ENCODE measurements at places on chromosomes 16 and 17.

DNA sequence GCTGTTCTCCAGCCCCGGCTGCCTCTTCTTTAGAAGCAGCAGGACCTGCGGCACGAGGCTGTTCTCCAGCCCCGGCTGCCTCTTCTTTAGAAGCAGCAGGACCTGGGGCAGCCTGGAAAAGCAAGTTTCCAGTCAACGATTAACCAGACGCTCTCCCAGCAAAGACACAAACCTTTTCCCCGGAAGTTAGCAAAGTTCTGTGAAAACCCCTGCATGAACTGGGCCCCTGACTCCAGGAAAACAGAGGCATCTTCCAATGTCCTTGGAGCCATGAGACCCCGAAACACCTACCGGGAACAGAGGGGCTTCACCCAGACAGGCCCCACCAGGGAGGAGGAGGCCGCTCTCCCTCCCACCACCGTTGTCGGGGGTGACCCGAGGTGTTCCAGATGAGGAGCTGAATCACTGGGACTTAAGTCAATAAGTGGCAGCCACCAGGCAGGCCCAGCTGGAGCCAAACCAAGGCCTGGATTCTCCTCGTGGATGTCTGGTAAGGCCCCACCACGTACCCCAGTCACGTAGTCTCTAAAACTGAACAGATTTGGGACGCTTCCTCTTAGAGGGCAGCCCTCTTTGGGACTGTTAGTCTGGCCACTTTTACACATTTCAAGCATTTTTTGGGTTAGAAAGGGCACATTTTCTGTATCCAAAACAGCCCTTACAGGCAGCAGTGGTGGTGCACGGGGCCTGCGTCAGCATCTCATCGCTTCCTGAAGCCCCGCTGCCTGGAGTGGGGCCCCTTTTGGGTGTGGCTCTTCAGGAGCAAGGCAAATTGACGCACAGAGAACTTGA is at the start of gene RPH3AL:
TSS of gene RPH3AL (minus strand) at position 387 of the 792 bp plus-strand sequence. CDS start 25,264 bp downstream, outside the sequence.
- no peak for DNase-seq

DNA sequence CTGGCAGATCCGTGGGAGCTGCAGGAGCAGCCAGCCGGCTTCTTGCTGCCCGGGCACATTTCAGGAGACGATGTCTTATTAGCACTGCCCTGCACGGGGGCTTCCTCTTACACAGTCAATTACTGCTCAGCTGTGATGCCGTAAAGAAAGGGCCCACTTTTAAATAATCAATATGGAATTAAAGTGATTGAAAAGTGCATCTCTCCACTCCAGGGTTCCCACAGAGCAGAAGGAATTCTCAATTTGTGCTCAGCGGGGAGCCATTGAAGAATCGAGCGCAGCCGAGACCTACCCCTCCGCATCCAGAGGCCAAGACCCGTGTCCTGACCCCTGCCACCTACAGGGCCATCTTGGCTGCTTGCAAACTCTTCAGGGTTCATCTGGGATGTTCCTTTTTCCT is 399.4 kb upstream of the C16orf82 start:
- no peak for DNase-seq

- no peak for DNase-seq
These were observed 95.1 kb upstream of the ZFHX3 start for GRCh38 chr16:73143002-73143401.

DNA sequence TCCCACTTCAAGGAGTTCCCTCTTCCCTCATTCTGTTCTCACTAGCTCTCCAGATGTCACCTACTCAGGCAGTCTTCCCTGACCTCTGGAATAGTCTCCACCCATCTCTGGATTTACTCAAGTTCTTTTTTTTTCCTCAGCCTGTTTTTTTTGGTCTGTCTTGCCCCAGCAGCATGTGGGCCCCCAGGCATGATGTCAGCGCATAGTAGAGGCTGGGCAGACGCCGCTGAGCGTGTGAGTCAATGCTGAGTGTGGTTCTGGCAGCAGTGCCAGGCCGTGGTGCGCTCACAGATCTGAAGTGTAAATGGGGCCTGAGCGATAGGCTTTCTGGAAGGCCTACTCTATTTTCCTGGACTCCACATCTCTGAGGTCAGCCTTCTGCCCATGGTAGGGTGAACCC is 2.7 kb upstream of the KCNJ18 start:
- no peak for DNase-seq

- DNase-seq, result no peak
These were observed 113.3 kb downstream of the UTP18 start for GRCh38 chr17:51373489-51374152.

- DNase-seq, result no peak
These were observed 556.1 kb downstream of the WWOX start for GRCh38 chr16:78655331-78656113.
